ENCODE measurements at places on chromosomes 3 and 15. TPM values are rescaled to one million over a fixed set of nuclear protein-coding genes. Genes with fewer than 3 reads are reported as not detected.

DNA sequence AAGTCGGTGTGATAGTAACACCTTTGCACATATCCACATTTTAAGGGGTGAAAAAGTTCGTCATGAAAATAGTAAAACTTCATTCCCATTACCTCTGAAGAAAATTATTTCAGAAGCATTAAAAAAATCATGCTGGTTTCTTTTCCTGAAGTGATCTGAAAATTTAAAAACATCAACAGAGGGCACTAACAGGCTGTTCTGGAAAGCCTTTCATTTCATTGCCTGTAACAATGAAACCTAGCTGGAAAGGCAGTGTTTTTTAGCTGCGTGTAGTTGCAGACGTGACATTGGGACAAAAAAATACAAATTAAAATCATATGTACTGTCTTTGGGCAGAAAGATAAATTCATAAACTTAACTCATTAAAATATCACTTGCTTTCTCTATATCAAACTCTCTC, 993.8 kb downstream of the GBE1 start:
- peaks cover 5% of the 10 kb centered on the region for H3K4me1 ChIP-seq
- H3K27ac ChIP-seq: no peak overlapping the region
- DNase-seq: no peak
- no peaks in the 10 kb centered on the region for H3K36me3 ChIP-seq

GRCh38 chr3:99896482-99896881, 78.8 kb downstream of the CMSS1 start:
- DNase-seq: no peak
- H3K4me3 ChIP-seq: peak overlapping the region; percentile 26
- H3K27me3 ChIP-seq: no peaks in the 10 kb centered on the region
- H3K27ac ChIP-seq: peak overlapping the region; percentile 82
- peaks cover 34% of the 10 kb centered on the region for H3K4me1 ChIP-seq

DNA sequence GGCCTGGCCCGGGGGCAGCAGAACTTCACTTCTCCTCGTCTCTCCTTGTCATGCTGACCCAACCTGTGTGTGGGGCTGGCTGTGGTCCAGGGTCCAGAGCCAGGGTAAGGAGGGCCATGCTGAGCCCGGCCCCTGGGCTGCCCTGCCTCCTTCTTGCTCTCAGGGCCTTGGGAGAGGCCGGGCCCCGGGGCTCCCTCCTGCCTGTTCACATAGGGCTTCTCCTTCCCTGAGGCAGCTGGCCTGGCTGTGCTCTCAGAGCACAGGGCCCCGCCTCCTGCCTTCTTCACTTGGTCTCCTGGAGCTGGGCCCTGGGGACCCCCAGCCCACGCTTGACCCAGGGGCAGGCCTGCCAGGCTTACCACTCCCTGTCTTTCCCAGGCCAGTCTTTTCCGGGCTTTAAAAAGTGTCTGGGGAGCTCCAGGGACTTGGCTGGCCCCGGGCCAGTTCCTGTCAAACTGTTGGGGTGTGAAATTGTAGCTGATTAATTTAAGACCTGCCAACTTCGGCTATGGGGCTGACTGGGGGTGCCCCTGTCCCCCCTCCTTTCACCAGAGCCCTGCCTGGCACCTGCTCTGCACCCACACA, 11.8 kb downstream of the PLXNA1 start:
- H3K4me1 ChIP-seq: peaks cover 11% of the 10 kb centered on the region
- no peak for DNase-seq
- H3K27me3 ChIP-seq: no peaks in the 10 kb centered on the region
- H3K4me3 ChIP-seq: no peak overlapping the region

GRCh38 chr3:9901967-9902366, 681 bp upstream of the IL17RE start:
- H3K4me1 ChIP-seq: peaks cover 19% of the 10 kb centered on the region
- no peaks in the 10 kb centered on the region for H3K27me3 ChIP-seq
- no peaks in the 10 kb centered on the region for H3K36me3 ChIP-seq
- H3K4me3 ChIP-seq: no peak overlapping the region

Gene CDC25A
- 54.7 TPM for total RNA-seq

Gene ANKRD34C
- not detected for total RNA-seq

Gene ARL6
- total RNA-seq: 7.1 TPM

- no peaks in the 10 kb centered on the region for H3K27me3 ChIP-seq
- H3K4me3 ChIP-seq: no peak overlapping the region
- no peaks in the 10 kb centered on the region for H3K36me3 ChIP-seq
- H3K27ac ChIP-seq: no peak overlapping the region
Observed at GRCh38 chr3:22098021-22098420, 347.0 kb upstream of the ZNF385D start.

- no peaks in the 10 kb centered on the region for H3K27me3 ChIP-seq
- H3K27ac ChIP-seq: peak overlapping the region; percentile 91
- peak; percentile 55 for DNase-seq
- H3K36me3 ChIP-seq: no peaks in the 10 kb centered on the region
Observed at GRCh38 chr15:67013696-67014095, 51.7 kb upstream of the SMAD3 start.

Gene SCG5
- total RNA-seq: 14.2 TPM

GRCh38 chr3:63706321-63707085, 54.0 kb downstream of the SNTN start:
- no peak overlapping the region for H3K27ac ChIP-seq
- H3K36me3 ChIP-seq: no peaks in the 10 kb centered on the region
- H3K4me1 ChIP-seq: no peaks in the 10 kb centered on the region
- no peak overlapping the region for H3K4me3 ChIP-seq
- DNase-seq: no peak

- H3K36me3 ChIP-seq: peaks cover 28% of the 10 kb centered on the region
- H3K27me3 ChIP-seq: no peaks in the 10 kb centered on the region
- no peaks in the 10 kb centered on the region for H3K4me1 ChIP-seq
- no peak overlapping the region for H3K27ac ChIP-seq
- no peak overlapping the region for H3K4me3 ChIP-seq
Observed at GRCh38 chr3:183050706-183051105, 48.6 kb downstream of the MCCC1 start.

Gene PDZRN3
- 9.5 TPM for total RNA-seq

DNA sequence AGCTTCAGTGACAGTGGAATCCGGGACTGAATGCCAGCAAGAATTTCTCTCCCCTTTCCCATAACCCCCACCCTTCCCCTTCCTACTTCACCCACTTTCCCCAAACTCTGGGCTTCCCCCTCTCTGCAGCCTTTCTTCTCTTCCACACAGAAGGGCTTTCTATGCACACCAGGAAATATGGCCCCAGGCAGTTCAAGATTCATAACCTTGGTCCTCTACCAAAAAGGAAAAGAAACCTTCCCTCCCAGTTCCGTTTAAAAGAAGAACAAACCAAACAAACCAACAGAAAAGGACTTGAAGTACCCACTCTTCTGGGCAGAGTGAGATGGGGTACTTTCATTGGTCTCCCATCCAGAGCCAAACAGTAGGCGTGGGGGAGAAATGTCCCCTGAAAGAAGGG, 68.8 kb upstream of the ABHD2 start:
- H3K36me3 ChIP-seq: peaks cover 14% of the 10 kb centered on the region
- DNase-seq: no peak
- H3K27ac ChIP-seq: peak overlapping the region; percentile 12

- H3K36me3 ChIP-seq: no peaks in the 10 kb centered on the region
- H3K4me1 ChIP-seq: no peaks in the 10 kb centered on the region
- H3K27me3 ChIP-seq: no peaks in the 10 kb centered on the region
Observed at GRCh38 chr3:77313843-77314242, 273.9 kb downstream of the ROBO2 start.

Gene IL5RA
- not detected for total RNA-seq

- H3K4me1 ChIP-seq: peaks cover 9% of the 10 kb centered on the region
- no peak for DNase-seq
- H3K27ac ChIP-seq: no peak overlapping the region
- no peak overlapping the region for H3K4me3 ChIP-seq
Observed at GRCh38 chr15:77081971-77082370, 11.1 kb upstream of the TSPAN3 start.

GRCh38 chr3:150490277-150490986, 55.9 kb downstream of the SERP1 start:
- H3K4me3 ChIP-seq: no peak overlapping the region
- peaks cover 8% of the 10 kb centered on the region for H3K36me3 ChIP-seq
- H3K27ac ChIP-seq: no peak overlapping the region
- peaks cover 10% of the 10 kb centered on the region for H3K4me1 ChIP-seq
- no peaks in the 10 kb centered on the region for H3K27me3 ChIP-seq
- no peak for DNase-seq

DNA sequence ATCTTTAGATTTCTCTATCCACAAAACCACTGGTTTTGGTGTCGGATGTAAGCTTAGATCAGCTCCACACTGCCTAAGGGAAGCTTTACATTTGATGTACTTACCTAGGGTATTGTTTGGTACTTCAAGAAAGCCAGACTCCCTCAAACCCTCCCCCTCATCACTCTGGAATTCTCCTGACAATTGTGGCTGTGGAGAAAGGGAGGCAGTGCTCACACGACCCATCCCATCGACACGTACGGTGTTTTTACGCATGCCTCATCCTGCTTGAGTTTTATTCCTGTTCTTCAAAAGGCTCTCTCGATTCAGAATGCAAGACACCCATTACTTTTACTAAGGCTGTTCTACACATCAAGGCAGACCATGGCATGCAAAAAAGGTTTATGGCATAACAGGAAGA, 67.3 kb upstream of the ONECUT1 start:
- H3K27me3 ChIP-seq: no peaks in the 10 kb centered on the region
- H3K4me3 ChIP-seq: no peak overlapping the region
- H3K36me3 ChIP-seq: no peaks in the 10 kb centered on the region

Gene VEPH1
- total RNA-seq: 9.2 TPM

Gene CHRM5
- total RNA-seq: not detected

DNA sequence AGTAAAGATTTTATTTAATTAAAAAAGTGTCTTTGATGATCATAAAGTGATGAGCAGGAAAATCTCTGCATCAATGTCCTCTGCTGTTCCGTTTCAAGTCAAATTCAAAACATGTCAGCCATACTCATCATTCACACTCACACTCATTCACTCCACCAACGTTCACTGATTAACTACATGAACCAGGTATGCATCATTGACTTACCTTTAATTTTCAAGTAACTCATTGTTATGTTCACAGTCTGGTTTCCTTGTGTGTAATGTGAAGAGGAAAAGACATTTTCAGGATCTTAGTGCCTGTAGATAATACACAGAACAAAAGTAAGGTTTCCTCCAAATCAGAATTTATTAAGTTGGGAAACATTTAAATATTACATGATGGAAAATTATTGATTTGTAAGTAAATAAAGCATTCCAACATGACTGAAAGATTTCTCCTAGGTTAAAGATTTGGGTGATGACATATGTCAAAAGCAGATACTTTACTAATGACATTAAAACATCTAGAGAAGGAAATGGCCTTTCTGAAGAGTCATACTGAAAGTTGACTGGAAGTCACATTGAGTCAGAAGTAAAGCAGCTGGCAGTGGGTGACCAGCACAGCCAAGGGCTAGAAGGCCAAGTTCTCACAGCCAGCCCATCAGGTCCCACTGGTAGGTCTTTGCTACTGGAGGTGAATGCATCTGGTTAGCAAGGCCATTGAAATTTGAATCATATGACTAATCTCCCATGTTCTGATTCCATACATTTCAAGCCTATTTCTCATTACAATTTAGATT, 251.9 kb downstream of the CDIN1 start:
- no peak for DNase-seq
- no peak overlapping the region for H3K4me3 ChIP-seq
- no peak overlapping the region for H3K27ac ChIP-seq
- no peaks in the 10 kb centered on the region for H3K27me3 ChIP-seq
- no peaks in the 10 kb centered on the region for H3K4me1 ChIP-seq

GRCh38 chr3:186603159-186603558, 9.7 kb upstream of the AHSG start:
- no peak for DNase-seq
- H3K27me3 ChIP-seq: peaks cover 3% of the 10 kb centered on the region
- no peaks in the 10 kb centered on the region for H3K4me1 ChIP-seq
- no peak overlapping the region for H3K27ac ChIP-seq

DNA sequence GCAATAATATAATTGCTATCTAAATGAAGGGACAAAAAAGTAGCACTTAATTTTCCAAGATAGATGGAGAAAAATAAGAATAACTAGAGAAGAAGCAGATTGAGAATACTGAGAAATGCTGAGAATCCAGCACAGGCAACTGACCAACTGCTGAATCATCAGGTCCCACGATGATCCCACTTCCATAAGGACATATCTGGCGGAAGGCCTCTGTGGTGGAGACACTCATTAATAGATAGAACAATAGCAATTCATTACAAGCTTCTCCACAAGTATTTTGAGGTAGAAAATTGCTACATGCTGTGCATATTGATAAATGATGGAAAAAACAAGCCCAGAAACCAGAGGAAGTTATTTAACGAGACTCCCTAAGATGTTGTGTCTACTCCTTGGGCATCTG, 105.9 kb downstream of the DUT start:
- H3K36me3 ChIP-seq: no peaks in the 10 kb centered on the region
- H3K27me3 ChIP-seq: no peaks in the 10 kb centered on the region
- DNase-seq: no peak
- no peak overlapping the region for H3K4me3 ChIP-seq
- no peak overlapping the region for H3K27ac ChIP-seq

- H3K27me3 ChIP-seq: no peaks in the 10 kb centered on the region
- 0 out of 2 replicates have a peak, but pooled peaks cover 3% of the 10 kb centered on the region for H3K4me1 ChIP-seq
- DNase-seq: no peak
- no peaks in the 10 kb centered on the region for H3K36me3 ChIP-seq
- no peak overlapping the region for H3K27ac ChIP-seq
Observed at GRCh38 chr3:178676077-178676476, 139.8 kb downstream of the KCNMB2 start.

DNA sequence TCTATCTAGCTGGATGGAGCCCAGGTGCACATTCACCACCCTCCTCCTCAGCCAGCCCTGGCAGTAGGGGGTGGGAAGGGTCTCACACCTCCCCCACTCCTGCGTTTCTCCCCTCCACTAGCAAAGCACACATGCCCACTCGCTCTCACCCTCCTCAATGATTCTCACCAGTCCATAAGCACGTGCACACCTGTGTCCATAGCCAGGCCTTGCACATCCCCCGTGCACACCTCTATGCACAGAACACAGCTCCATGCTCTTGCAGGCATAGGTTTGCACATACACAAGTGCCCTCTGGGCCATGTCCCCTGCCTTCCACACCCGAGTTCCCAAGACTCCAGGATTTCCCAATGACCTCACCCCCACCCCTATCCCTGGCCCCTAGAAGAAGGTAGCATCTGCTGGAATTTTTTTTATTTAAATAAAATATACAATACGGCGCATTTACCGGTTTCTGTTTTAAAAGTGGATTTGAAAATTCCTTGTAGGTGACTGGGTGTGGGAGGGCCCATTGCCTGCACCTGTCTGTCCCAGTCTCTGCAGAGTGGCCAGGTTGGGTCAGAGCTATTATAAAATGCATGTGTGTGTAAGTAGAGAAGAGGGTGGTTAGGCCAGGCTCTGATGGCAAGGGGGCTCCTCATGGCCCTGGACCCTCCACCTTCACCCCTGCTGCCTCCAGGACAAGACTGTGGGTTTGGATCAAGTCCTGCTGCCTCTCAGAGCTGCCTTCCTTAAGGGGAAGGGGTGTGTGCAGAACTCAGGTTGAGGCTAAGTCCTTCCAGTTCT, 49.1 kb downstream of the HCN4 start:
- no peaks in the 10 kb centered on the region for H3K27me3 ChIP-seq
- H3K36me3 ChIP-seq: no peaks in the 10 kb centered on the region
- no peak overlapping the region for H3K27ac ChIP-seq
- no peak for DNase-seq
- no peak overlapping the region for H3K4me3 ChIP-seq
- peaks cover 16% of the 10 kb centered on the region for H3K4me1 ChIP-seq

Gene GABRG3
- 0.72 TPM for total RNA-seq

GRCh38 chr3:153680526-153680925, 440.7 kb upstream of the ARHGEF26 start:
- no peaks in the 10 kb centered on the region for H3K36me3 ChIP-seq
- no peak overlapping the region for H3K4me3 ChIP-seq
- no peaks in the 10 kb centered on the region for H3K4me1 ChIP-seq
- H3K27me3 ChIP-seq: no peaks in the 10 kb centered on the region
- H3K27ac ChIP-seq: no peak overlapping the region
- no peak for DNase-seq

Measured in WTC11 (cell line).